ENCODE measurements at places on chromosomes 7 and 10.

DNA sequence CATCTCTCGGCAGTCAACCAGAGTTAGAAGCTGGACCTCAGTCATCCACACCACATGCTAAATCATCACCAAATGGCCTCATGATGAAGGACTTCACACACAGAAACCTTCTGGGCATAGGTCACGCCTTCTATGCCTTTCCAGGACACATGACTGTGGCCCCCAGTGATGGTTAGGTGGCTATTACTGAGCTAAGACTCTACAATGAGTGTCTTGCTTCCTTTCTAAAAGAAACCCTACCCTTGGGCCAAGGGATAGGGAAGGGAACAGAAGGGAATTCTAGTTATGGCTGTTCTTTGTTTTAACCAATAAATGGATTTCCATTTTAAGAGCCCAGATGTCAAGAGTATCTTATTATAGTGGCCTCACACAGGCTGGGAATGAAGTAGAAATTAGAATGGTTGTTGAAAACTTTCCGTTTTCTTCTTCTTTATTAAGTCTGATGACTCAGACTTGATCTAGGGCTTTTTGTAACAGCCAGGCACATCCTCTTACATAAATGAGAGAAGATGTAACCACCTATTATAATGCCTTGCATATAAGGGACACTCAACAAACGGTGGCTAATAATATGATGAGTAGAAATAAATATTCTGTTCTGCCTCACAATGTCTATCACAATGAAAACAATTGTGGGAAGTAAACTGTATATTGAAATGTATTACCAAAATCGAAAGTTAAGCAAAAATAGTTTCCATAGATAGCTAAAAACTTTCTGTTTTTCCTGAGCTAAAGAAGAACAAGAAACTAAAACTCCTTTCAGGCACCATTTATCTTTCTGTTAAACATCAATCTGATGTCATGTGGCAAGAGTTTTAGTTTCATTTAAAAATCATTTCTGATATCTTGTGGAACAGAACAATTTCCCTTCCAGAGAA is 62.5 kb upstream of the TOMM7 start:
- DNase-seq: no peak

DNA sequence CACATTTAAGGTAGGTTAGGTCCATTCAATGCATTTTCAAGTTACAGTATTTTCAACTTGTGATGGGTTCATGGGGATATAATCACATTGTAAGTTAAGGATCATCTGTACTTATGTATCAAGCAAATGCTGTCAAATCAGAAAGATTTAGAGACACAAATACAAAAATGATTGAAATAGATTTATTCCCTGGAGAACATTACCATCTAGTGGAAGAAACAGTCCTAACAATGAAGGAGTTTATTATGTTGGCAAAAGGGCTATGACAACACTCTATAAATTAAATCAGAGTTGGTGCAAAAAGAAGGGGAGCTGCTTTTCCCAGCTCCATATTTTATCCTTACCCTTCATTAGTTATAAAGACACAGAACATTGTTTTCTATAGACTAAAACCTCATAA is 69.0 kb downstream of the PRSS58 start:
- DNase-seq: no peak

- peak; percentile 67 for DNase-seq
Observed at GRCh38 chr10:78846760-78847159, 222.0 kb upstream of the ZMIZ1 start.

GRCh38 chr10:89224739-89225443 is 17.8 kb upstream of the CH25H start:
- DNase-seq: no peak

DNA sequence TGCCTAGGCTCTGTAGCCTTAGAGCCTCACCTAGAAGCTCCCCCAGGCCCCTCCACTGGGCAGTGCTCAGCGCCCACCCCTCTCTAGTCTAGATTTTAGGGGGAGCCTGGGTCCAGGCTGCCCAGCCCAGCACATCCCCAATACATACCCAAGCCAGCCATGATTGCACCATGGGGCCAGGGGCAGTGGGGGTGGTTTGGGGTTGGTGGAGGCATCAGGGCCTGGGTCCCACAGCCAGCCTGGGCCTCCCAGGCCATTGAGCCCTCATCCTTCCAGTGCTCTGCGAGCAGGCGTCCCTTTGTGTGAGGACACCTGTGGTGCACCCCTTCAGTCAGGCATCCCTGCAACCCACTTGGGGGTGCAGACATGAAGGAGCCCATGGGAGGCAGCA is 76.9 kb upstream of the RET start:
- no peak for DNase-seq

All from left hindlimb (tissue), 1 donor.